T-helper 17 cell (primary cell): ENCODE measurements at places on chromosomes 6 and 20.
A peak's percentile ranks its signal among the peaks of the same experiment; 100 is the strongest.

GRCh38 chr20:36709126-36709525 lies 36.8 kb downstream of the NDRG3 start:
- DNase-seq, result no peak

DNA sequence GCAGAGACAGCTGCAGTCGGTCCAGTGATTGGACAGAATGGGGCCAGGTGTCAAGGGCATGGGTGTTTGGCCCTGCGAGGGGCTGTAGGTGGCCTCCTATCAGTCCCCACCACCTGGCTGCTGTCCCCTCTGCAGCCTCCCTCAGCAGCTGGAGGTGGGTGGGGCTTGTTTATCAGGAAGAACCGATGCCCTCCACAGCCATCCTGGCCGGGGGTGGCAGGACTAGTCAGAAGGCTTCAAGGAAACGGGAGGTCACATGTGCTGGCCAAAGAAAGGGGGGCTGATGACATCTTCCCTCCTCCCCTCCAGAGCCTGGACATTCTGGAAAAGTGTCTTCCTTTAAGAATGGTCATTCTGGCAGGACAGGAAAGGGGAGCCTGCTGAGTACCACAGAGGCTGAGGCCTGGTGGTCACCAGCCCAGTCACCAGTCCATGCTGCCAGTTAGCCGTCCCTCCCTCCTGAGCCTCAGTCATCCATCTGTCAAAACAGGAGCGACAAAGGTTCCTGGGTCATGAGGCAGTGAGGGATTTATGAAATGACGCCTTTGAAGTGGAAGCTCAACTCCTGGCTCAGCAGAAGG lies 4.1 kb downstream of the FAM210B start:
- DNase-seq, result no peak

- no peak for DNase-seq
Observed at GRCh38 chr6:83057705-83058321, 7.8 kb downstream of the UBE3D start.

DNA sequence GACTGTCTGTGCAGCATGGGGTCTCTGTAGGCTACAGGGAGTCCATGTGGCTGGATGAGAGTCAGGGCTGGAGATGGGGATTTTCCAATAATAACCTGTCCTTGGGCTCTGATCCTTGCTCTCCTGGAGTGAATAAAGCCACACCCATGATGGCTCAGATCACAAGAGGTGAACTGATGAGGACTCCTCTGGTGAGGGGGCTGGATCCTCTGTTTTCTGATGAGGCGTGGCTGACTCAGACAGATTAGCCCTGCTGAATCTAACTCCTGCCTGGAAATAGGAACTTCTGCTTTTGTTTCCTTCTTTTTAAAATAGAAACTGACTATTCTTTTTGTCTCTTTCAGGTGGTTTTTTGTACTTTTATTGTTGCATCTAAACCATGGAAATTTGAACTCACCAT lies 27.0 kb downstream of the CST9L start:
- no peak for DNase-seq

DNA sequence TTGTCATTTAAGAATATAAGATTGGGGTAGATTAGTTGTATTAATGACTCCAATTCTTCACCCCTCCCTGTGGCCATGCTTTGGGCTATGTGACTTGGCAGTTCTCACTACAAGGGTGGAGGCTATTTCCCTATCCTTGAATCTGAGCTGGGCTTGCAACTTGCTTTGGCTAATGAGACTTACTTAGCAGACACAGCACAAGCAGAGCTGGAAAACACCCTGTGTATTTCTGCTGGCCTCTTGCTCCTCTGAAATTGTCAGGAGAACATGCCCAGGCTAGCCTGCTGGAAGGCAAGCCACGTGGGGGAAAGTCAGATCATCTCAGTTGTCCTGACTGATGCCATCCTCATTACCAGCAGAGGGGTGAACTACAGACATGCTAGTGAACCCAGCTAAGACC lies 126.5 kb upstream of the HDGFL1 start:
- no peak for DNase-seq

DNA sequence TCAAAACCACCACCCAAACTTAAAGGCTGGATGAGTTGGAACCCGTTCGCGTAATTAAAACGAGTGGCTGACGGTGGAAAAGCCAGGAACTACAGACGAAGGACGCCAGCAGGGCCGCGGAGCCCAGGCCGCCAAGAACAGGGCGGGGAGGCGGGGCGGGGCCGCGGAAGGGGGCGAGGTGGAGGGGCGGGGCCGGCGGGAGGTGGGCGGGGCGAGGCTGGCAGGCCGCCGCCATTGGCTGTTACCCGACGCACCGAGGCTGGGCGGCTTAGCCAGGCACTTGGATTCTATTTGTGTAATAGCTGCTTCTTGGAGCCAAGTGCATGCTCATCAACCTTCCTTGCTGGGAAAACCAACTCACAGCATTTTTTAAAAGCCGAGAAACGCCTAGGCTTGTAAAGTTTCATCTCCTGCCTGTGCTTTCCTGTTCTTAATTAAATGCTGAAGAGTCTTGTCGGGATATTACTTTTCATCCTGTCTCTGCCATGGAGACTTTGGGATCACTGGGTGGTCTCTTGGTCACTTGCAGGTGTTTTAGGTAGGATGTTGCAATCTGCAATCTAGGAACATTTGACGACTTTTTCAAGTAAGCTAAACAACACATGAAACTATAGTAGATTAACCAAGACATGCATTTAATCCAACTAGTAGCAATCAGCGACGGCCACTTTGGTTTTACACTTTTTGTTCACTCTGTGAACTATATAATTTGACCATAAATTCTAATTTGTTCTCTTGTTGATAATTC lies 245.0 kb downstream of the ARID1B start:
- DNase-seq, result peak; percentile 69

DNA sequence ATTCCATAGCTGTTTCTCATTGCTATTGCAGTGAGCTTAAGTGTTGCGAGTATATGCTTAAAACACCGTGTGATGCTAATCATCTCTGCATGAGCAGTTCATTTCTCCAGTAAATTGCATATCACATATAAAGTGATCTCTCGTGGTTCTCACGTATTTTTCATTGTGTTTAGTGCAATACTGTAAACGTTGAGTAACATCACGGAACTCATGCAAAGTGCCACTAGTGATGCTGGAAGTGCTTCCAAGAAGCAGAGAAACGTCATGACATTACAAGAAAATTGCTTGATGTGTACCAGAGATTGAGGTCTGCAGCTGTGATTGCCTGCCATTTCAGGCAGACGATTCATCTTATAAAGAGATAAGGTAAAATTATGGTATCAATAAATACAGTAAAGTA lies 830.4 kb downstream of the GRIK2 start:
- DNase-seq, result no peak

DNA sequence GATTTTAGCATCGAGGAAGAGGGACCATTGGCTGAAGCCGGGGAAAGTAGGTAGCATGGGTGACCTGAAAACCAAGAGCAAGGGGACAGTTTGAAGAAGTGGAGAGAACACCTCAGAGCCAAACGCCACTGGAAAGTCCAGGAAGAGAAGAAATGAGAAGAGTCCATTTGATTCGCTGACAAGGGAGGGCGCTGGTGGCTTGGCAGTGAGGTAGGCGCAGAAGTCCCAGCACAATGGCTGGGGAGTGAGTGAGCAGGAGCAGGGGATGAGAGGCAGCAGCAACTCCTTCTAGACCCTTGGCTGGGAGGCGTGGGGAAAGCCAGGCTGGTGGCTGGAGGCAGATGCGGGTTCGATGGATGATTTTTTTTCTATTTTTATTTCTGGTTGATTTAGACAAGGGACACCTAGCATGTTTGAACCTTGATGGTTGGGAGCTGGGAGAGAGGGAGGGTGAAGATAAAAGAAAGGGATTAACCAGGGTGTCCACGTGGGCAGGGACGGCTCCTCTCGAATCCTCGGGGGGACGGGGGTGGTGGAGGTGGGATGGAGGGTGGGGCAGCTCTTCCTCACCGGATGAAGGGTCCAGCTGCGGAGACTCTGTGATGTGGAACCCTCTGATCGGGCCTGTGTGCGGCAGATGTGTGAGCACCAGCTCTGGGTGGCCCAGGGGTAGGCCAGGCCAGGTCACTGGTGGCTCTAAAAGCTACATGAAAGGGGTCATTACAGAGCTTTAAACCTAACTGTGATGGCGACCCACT lies 164.2 kb downstream of the NFATC2 start:
- DNase-seq, result no peak

DNA sequence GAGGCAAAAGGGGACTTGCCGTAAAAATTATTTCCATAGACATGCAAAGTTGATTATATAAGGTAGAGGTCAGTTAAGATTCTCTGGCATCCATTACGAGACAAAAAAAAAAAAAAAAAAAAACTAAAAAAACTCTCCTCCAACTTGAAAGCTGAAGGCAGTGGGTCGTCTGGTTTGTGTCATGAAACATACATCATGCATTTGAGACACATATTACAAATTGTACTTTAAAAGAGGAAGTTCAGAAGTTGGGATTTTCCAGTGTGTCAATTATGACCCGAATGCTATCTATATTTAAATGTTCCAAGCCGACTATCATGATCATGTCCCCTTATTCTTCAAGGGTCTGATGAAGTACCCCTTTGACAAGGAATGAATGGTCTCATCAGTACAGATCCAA lies 125.1 kb downstream of the ZNF217 start:
- DNase-seq, result no peak

DNA sequence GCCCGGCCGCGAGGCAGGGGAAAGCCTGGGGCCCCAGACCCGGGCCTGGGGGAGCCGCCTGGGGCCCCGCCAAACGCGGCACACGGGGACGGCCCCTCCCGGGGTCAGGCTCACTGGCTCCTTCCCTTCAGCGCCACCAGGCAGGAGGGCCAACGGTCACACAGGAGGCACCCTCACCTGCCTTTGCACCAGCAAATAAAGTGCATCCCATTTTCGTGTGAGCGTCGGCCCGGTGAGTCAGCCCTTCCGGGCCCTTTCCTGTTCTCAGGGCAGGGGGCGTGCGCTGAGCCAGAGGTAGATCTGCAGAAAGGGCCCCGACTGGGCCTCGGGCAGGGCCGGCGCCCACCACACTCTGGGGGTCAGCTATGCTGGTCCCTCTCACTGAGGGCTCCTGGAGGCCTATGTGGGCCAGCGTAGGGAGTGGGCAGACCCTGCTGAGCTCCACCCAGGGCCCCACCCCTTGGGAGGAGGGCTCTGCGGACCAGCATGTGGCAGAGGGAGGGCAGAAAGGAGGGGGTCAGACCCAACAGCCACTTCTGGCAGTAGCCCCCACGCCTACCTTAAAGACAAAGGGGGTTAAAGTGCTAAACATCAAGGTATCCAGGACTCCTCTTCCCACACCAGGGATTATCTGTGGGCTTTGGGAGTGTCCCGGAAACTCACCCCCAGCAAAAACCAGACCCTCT lies 931 bp upstream of the UCKL1 start:
- DNase-seq, result peak; percentile 50
